Activated CD4-positive, CD25-positive, alpha-beta regulatory T cell (primary cell): ENCODE measurements at places on chromosomes 4 and X.

DNA sequence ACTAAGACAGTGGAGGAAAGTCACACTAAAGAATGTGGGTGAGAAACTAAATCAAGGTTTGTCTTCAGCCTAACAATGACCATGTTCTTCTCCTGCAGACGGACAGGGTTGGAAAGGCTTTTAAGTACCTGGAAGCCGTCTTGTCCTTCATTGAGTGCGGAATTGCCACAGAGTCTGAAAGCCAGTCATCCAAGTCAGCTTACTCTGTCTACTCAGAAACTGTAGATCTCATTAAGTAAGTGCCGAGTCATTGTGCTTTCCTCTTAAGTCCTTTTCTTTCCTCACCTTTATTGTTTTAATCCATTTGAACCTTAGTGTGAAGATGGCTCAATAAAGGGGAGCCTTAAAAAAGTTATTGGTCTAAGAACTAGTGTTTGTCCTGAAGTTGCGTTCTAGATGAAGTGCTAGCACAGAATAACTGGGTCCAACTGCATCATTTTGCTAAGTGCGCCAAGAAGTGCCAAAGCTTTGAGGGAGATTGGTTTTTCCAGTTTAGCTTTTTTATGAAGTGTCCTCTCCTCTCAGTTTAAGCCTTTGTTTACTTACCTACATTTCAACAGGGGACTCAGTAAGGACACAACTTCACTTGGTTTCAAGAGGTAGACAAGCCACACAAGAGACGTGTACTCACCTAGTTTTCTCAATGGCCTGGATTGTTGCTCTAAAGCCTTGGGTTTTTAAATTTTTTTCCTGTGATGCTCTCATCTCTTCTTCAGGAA is 89.3 kb downstream of the KLHL8 start:
- DNase-seq, result no peak

GRCh38 chr4:79492148-79492547 is 84.1 kb upstream of the GK2 start:
- no peak for DNase-seq

DNA sequence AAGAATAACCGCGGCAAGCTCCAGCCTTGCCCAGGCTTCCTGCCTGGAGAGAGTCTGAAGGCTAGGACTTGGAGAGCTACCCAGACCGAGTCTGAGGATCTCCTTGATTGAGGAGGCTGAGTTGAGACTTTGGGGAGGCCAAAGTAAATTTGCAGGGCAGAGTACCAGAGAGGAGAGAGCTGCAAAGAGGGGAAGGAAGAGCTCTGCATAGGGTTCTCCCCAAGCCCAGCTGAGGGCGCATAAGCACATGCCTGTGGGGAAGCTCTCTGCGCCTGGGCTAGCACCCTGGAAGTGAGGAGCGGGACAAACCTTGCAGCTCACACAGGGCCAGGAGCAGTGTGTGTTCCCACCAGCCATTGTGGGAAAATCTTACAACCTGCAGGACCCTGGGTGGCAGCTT is 56.1 kb downstream of the FAM193A start:
- no peak for DNase-seq

GRCh38 chr4:100340512-100341485 is 150.5 kb upstream of the DDIT4L start:
- DNase-seq, result no peak

DNA sequence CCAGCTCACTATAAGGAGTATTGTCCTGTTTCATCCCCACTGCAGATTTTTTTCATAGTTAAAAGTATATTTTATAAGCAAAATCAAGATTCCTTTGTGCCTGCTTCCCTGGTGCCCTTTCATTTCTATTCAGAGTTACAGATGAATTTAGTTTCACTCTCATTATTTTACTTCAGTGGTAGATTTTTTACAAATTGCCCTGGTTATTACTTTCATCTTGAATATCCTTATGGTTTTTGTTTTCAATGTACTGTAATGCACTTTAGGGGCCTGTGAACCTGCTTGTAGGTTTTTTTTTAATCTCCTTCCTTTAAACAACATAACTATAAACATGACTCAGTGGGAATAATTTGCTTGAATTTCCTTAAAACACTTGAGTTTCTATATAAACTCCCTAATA is 126.8 kb downstream of the GPR143 start:
- DNase-seq, result no peak

- no peak for DNase-seq
Observed at GRCh38 chr4:132770776-132771175, 378.3 kb upstream of the PCDH10 start.

GRCh38 chr4:160510928-160511327 is 1408.0 kb downstream of the RAPGEF2 start:
- DNase-seq, result no peak

DNA sequence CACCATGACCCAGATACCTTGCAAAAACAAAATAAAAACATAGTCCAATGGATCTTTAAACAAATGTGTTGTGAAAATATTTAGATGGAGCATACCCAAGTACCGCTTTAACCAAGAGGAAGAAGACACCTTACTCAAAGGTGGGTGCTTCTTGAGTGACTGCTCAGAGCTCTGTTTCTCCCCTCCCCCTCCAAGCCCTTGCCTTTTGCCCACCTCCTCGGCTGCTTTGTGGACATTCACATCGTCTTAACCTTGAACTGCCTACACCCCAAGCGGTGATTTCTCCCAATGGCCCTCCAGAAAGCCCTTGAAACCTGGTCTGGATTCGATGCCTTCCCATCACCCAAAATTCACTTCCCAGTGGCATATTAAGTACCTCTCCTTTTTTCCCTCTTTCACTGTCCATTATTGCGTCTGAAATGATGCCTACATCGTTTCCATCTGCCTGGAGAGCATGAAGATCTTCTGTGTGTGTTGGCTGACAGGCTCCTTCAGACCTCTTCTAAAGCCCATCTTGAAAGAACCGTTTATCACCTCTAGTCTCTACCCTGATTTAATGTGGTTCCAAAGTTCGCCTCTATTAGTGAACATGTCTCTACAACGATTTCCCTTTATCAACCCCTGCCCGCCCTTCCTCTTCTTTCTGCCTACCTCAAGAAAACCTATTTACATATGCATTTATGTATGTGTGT is 968 bp downstream of the GPRIN3 start:
- DNase-seq, result no peak

GRCh38 chrX:42714981-42715700 is 62.8 kb downstream of the PPP1R2C start:
- peak; percentile 1 for DNase-seq

- DNase-seq, result no peak
Observed at GRCh38 chr4:26020881-26021280, 106.9 kb downstream of the SMIM20 start.
